Activated naive CD4-positive, alpha-beta T cell (primary cell): ENCODE measurements at places on chromosomes 7 and 10.
A peak's percentile ranks its signal among the peaks of the same experiment; 100 is the strongest.

DNA sequence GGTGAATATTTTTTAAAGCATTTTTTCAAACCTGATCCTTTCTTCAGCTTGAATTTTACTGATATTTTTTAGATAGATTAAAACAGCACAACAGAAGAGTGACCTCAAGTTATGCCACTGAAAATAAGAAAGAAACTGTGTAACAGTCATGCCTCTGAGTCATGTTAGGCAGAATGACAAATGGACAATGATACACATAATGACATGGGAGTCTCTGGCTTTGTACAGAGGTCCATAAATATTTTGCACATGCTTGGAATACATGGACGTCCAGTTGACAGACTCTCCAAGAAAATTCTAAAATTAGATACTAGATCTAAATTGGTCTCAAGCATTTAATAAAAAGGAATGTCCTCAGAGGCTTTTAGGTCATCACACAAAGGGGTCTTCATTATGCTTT lies 21.9 kb upstream of the SEMA3A start:
- no peak for DNase-seq

DNA sequence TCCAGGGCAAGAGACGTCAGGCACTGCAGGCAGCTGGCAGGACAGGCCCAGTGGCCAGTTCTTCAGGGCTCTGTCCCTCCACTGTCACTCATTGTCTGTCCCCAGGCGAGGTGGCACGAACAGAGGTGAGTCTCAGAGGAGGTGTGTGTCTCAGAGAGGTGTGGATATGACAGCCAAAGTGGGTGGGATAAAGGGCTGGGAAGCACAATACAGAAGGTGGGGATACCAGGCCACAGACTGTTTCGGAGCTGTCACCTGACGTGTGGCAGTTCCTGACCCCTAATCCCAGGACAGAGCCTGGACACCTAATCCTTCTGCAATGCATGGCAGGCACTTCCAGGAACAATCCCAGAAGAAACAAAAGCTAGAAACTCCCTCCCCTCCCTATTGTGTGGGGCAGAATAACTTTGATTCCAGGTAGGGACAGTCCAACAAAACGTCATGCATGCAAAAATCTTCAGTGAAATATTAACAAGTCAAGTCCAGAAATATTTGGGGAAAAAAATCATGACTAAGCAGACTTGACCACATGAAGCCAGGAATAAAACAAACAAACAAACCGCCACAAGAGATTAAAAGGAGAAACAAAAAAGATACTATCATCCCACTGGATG lies 11.6 kb downstream of the KLRG2 start:
- DNase-seq, result no peak

GRCh38 chr7:91373111-91373800 lies 109.0 kb downstream of the FZD1 start:
- DNase-seq, result no peak

GRCh38 chr10:119292968-119293760 lies 85.8 kb downstream of the GRK5 start:
- no peak for DNase-seq

- DNase-seq, result peak; percentile 6
These were observed 23.9 kb downstream of the NRF1 start for GRCh38 chr7:129635300-129636029.

DNA sequence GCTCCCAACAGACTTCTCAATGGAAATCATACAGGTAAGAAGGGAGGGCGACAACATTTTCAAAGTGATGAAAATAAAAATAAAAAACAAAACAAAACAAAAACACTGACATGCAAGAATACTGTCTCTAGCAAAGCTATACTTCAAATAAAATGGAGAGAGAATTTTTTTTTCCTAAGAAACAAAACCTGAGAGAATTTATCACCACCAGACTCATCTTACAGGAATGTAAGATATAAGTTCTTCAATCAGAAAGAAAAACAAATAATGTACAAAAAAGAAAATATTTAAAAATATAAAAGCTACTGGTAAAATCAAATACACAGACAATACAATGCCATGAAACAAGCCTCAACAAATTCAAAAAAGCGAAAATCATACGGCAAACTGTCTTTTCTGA lies 113.2 kb downstream of the NRBF2 start:
- DNase-seq, result no peak

DNA sequence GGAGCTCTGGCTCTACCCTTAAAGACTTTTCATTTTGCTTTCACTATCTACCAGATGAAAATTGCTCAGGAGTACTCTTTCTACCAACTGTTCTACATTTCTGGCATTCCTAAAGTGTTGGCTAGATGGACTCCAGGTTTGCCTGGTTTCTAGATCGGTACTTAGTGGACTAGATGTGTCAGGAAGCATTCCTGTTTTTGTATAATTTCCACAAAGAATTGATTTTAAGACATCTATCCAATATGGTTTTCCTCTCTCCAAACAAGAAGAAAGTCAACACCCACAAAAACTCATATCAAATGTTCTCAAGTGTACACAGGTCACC lies 157.7 kb downstream of the CHRM2 start:
- no peak for DNase-seq

DNA sequence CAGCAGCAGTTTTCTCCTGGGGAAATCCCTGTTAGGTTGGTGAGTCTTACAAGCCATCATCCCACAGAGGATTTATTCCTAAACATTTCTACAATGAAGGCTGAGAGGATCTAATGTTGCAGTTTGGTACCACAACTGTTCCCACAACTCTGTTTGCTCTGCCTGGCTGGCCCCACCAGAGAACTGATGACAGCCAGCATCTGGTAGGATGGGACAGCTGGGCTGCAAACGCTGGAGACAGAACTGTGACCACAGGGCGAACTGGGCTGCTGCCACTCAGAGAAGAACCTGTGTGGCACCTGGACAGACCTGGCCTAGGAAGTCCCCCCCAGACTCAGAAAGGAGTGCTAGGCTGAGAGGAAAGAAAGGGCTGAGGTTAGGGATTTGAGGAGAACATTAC lies 94.8 kb downstream of the CALN1 start:
- DNase-seq, result no peak

DNA sequence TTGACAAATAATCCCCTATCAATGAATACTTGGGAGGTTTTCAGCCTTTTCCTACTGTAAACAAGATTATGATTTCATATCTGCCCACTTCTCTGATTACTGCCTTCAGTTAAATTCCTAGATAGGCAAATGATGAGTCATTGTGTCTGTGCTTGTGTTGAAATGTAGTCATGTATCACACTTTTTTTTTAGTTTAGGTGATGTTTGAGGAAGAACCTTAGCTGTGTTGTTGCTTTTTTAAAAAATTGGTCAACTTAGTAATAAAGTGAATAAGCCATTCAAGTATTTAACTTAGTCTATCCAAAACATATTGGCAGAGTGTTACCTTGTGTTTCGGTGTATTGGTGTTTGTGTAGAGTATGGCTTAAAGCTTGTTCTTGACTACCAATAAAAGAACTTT lies 60.0 kb downstream of the WAC start:
- DNase-seq, result no peak

DNA sequence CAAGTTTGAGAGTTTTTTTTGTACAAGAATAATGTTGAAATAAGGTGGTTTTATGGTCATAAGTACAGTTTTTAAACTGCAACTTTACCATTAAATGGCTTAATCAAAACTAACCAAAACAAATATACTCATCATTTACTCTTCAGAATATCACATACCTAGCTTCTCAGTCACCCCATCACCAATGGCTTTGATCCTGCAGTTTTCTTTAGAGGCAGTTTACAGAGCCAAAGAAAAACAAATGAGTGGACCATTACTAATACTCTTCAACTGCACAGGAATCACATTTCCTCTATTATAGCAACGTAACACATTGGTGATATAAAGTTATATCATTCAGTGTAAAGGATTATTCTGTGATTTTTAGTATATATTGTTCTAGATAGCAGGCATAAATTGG lies 576.1 kb upstream of the LRRTM3 start:
- no peak for DNase-seq
